ENCODE measurements at places on chromosomes 3 and 15.

- DNase-seq, result no peak
Measured at GRCh38 chr15:64809649-64810496, 15.6 kb downstream of the PIF1 start.

GRCh38 chr3:192980632-192981031, 63.0 kb upstream of the MB21D2 start:
- no peak for DNase-seq

DNA sequence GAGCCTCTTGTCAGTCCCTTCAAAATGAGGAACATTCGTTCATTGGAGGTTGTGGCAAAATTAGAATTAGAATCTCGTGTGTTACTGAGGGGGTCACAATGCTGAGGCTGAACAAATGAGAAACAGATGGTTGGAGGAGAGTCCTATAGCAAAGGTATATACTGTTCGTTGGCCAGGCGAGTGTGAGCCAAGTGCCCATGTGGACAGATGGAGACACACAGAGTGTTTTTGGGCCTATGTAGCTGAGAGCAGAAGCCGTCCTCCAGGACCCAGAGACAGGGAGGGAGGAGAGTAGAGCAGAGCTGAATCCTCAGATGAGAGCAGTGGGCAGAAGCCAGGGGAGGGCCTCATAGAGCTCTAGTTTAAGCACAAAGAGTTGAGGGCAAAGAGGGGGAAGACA, 98.9 kb downstream of the NR1D2 start:
- DNase-seq, result no peak

- no peak for DNase-seq
Measured at GRCh38 chr15:48458876-48459275, 127.6 kb downstream of the DUT start.

GRCh38 chr3:185958626-185959025, 20.8 kb upstream of the TRA2B start:
- DNase-seq, result no peak

- DNase-seq, result peak; percentile 7
Measured at GRCh38 chr3:44845528-44846520, 15.9 kb upstream of the TMEM42 start.

DNA sequence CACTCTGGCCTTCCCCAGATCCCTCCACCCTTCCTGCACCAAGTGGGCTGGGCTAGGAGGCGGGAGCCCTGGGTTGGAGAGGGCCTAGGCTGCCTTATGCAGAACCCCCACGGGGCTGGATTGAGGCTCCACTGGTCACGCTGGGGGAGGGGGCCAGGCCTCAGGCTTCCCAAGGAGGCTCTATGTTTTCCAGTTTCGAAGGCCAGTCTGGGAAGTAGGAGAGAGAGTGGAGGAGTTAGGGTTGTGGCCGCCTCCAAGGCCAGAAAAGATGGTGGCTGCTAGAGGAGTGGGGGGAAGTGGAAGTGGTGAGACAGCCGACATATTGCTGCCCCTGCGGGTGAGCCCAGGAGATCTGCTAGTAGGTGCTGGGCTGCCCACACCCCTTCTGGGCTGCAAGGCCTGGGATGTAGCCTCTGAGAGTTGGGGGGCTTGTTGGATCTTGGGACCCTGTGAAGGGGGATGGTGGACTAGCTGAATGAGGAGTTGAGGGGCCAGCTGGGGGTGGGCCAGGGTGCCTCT, 1.2 kb downstream of the GNAI2 start:
- no peak for DNase-seq

GRCh38 chr15:63185206-63185605, 4.2 kb upstream of the RAB8B start:
- DNase-seq, result no peak

- DNase-seq, result no peak
Measured at GRCh38 chr15:25972141-25972675, 109.1 kb upstream of the ATP10A start.

DNA sequence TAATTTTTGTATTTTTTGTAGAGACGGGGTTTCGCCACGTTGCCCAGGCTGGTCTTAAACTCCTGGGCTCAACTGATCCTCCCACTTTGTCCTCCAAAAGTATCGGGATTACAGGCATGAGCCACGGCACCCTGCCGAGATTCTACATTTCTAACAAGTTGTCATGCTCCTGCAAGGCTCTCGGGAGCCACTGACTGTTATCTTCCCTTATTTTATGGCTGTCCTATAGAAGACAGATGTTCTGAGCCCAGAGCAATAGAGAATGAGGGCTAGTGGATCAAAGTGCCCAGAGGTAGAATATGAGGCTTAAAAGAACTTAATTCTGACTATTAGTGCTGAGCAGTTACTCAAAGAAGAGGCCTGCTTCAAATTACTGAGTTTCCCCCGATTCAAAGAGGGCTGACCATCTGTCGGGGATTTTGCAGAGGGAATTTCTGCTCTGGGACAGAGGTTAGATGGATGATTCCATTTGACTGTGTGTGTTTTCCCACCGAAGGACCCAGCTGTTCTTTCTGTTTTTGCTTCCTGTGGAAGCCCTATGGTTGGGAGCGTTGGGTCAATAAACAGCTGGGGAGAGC, 39.5 kb downstream of the ITPR1 start:
- no peak for DNase-seq

DNA sequence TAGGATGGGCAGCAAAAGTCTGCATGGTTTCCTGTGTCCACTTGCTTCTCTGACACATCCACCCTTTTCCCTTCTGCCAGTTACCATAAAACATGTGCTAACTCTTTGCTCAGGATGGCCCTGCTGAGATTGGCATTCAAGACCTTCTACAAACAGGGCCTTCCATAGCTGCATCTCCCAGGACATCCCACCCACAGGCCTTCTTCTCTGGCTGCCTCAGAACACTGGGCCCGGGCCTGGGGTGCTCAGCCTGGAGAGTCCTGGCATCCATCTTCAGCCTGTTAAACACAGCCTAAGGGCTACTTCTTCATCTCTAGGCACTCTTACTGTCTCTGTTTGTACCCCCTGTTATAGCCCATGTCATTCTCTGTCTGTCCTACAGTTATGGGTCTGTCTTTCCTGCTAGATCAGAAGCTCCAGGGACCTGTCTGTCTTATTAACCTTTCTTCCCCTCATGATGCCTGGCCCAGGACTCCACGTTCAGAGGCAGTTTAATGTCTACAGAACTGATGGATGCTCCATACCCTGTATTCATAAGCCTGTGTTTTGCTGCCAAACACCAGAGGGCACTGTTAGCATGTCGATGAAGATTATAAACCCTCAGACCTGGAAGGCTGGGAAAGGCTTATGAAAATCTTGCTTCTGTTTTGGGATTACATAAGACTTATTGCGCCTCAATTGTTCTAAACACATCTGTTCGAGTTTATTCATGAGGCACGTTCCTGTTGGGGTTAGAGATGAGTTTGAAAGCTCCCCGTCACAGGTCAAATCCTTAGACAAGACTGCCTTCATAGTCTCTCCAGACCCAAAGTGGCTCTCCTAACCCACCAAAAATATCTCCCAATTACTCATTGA, 16.5 kb downstream of the SEMA3G start:
- DNase-seq, result peak; percentile 70

DNA sequence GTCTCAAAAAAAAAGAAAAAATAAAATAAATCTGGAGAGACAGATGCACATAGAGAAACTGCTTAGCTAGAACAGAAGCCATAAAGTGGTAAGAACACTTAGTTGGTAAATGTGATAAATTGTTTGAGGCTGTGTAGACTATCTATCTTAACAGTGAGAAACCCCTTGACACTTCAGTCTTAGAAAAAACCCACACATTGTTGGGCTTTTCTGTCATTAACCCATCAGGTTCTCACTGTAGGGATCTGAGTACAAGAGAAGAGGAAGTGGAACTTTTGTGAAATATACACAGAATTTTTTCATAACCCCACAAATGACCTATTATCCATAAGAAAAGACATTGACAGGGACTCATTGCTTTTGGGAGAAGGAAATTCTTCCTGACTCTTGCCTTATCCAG, 24.4 kb downstream of the TP63 start:
- DNase-seq, result no peak

DNA sequence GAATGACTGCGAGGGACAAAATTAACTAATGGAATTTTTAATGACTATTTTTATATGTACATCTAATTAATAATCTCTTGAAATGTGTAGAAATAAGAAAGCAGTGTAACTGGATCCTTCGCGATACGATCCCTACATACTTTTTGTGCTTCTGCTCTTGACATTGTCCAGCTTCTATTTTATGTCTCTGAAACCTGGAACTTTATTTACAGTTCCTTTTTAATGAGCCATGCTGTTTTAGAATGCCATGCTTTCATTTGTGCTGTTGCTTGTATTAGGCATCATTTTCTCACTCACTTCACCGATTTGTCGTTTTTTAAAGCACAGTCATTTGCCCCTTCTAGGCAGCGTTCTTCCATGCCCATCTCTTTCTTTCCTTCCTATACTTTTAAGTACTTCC, 301.3 kb downstream of the EDEM1 start:
- no peak for DNase-seq

DNA sequence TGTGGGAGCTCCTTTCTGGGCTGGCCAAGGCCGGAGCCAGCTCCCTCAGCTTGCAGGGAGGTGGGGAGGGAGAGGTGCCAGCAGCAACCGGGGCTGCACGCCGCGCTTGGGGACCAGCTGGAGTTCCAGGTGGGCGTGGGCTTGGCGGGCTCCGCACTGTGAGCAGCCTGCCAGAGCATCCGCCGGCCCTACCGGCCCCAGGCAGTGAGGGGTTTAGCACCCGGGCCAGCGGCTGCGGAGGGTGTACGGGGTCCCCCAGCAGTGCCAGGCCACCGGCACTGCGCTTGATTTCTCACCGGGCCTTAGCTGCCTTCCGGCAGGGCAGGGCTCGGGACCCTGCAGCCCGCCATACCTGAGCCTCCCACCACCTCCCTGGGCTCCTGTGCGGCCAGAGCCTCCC, 651.0 kb upstream of the ARPP21 start:
- no peak for DNase-seq

DNA sequence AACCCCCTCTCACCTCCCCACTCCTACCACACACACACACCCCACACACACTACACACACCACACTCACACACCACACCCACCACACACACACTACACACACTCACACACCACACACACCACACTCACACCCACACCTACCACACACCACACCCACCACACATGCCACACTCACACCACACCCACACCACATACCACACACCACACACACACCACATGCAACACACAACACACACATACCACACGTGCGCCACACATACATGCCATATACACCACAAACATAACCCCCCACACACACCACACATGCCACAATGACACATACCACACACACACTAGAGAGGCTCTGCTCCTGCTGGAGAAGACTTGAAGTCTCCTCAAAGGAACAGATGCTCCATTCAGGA, 5.9 kb upstream of the ITPKA start:
- no peak for DNase-seq

DNA sequence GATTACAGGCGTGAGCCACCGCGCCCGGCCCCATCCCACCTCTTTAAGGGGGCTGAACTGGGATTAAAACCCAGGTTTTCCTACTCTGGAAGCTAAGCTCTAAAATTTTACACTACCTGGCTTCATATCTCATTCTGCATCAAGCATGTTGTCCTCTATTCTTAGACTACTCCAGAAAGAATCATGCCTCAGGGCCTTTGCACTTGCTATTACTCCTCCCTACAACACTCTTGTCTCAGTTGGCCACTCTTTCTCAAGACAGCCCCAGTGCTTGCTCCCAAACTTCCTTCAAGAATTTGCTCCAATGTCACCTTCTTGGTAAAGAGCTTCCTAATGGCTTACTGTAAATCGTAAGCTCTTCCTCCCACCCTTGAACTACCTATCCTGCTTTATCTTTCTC, 521.7 kb downstream of the MAGI1 start:
- DNase-seq, result no peak

DNA sequence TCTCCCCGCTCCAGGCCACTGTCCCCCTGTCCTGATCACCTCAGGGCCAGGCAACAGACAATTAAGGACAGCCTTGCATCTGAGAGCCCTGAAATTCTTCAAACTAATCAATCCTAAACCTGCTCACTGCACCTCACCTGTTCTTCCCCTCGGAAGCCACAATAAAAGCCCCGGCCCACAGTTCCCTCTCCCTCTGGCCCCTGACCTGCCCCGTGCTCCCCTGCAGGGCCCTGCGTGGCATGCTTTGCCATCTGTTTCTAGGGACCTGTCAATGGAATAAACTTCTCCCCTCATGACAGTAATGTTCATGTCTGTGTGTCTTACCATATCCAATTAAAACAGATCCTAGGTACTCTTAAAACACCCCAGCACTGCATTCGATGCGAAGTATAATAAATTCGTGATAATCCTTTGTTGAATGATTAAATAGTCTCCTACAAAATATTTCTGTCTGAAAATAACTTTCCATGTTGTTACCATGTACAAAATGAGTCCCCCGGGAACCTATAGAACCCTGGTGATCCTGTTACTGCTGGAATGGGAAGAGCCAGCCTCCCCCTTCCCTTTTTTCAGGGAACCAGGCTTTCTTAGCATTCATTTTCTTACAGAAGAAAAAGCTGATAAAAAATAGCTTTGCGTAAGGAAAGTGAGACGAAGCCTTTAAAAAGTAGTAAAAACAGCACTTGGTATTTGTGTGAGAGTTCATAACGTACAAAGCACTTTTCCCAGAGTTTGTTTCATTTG, 59.0 kb downstream of the ABTB1 start:
- no peak for DNase-seq

DNA sequence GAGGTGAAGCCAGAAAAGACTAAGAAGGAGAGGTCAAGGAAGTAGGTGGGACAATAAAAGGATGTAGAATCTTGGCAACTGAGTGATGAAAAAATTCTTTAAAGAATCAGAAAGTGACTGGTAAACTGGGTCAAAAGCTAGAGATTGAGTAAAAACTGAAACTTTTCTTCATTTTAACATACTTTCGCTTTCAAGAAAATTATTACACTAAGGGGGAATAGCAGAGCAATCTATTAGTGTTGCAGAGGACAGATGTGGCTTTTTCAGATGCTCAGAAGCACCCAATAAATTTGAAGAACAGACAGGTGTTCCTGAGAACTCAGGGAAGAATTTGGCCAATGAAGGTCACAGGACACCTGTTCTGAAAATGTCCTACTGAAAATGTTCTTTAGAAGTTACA, 805.4 kb upstream of the ALCAM start:
- no peak for DNase-seq

DNA sequence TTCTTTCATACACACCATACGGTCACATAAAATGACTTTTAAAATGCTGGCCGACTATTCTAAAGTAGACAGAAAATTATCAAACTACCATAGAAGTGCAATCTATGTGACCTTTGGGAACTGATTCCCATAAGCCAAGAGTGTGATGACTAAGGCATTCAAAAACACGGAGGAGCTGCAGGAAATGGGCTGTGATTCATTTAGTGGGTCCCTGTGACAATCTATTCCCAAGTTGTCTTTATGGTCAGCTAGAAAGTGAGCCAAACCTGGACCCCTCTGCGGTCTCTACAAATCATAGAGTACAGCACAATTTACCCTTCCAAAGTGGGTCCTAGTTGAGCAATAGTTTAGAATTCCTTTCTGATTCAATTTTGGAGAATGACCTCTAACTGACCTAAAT, 251.5 kb upstream of the CBLB start:
- no peak for DNase-seq

- DNase-seq, result no peak
Measured at GRCh38 chr15:77454265-77454664, 33.6 kb downstream of the HMG20A start.

GRCh38 chr15:94282269-94283250, 51.2 kb downstream of the MCTP2 start:
- no peak for DNase-seq

Data from cerebellar nuclear complex (tissue), 1 donor.